ENCODE measurements at places on chromosomes 2 and 18.

GRCh38 chr2:135335256-135335655 lies 195.8 kb downstream of the ZRANB3 start:
- DNase-seq = no peak

- no peak for DNase-seq
Measured at GRCh38 chr2:27495840-27496356, 741 bp upstream of the GCKR start.

DNA sequence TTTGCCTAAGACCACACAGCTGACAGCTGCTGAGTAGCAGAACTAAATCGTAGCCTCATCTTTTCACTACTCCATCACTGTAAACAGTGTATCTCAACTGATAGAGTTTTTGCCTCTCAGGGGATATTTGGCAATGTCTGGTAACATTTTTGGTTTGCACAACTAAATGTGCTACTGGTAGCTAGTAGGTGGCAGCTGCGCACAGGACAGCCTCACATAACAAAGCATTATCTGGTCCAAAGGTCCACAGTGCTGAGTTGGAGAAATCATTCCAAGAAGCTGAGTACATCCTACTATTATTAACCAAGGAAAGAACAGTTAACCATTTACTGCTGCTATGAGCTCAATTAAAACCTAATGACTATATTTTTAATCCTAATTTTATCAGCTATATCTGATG lies 6.1 kb upstream of the CCDC102B start:
- no peak for DNase-seq

GRCh38 chr2:44886414-44886813 lies 55.1 kb upstream of the SIX3 start:
- no peak for DNase-seq

DNA sequence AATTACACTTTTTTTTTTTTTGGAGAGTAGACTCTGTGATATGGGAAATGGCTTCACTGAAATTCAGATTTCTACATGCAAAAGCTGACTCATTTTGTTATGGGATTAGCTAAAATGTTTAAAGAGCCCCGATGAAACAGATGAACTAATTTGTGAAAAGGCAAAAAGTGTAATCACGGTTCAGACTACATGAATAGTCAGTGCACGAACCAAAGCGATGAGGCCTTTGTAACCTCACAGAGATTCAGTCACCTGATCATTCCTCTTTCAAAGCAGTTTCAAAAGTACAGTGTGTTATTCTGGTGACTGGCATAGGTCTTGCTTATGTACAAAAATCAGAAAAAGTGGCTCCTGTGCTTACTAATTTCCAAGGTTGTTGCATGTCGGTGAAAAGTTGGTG lies 44.6 kb downstream of the TGIF1 start:
- no peak for DNase-seq

DNA sequence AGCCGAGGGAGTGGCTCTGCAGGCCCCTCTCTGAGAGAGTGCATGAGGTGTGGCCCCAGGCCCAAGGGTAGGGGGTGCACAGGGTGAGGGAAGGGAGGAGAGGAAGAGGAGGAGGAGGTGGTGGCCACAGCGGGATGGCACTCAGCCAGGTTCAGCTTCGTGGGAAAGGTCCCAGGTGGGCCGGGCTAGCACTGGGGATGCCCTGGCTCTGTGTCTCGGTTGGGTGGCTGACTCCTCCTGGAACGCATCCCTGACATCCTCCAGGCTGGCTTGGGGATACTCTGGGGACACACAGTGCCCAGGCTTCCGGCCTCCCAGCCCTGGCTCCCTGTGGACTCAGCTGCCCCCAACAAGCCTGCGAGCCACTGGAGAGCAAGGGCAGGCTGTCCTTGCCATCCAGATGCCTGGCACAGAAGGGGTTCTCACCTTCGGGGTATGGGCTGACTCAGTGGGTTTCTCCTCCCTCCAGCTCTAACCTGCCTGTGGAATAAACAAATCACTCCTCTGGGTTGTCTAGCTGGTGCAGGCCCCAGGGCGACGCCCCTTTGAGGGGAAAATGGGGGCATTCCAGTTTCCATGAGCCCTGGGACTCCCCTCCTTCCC lies 582 bp upstream of the ZAP70 start:
- DNase-seq = no peak

- no peak for DNase-seq
Measured at GRCh38 chr2:66682476-66682875, 247.6 kb downstream of the MEIS1 start.

- no peak for DNase-seq
Measured at GRCh38 chr2:162071001-162071400, 3.0 kb downstream of the DPP4 start.

DNA sequence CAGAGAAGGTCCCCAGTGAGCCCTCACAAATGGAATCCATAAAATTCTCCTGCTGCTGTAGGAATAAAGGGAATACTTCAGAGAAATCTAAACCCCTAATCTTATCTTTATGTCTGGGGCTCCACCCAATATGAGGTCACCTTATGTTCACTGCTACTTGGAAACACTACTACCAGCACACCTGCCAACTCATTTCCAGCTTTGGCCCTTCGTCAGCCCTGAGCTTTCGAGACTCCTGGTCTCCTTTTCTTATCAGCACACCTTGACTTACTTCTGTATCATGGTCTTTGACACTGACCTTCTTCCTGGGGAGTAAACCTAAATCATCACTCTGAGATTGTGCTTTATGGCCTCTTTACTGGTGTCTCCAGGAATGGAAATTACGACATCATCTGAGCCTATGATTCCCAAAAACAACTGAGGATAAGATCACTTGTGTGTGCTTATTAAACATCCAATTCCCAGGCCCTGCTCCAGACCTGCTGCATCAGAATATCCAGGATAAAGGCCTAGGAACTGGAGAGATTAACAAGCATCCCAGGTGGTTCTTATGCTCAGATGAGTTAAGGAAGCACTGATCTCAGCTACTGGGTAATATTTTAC lies 22.2 kb upstream of the ASNSD1 start:
- no peak for DNase-seq

DNA sequence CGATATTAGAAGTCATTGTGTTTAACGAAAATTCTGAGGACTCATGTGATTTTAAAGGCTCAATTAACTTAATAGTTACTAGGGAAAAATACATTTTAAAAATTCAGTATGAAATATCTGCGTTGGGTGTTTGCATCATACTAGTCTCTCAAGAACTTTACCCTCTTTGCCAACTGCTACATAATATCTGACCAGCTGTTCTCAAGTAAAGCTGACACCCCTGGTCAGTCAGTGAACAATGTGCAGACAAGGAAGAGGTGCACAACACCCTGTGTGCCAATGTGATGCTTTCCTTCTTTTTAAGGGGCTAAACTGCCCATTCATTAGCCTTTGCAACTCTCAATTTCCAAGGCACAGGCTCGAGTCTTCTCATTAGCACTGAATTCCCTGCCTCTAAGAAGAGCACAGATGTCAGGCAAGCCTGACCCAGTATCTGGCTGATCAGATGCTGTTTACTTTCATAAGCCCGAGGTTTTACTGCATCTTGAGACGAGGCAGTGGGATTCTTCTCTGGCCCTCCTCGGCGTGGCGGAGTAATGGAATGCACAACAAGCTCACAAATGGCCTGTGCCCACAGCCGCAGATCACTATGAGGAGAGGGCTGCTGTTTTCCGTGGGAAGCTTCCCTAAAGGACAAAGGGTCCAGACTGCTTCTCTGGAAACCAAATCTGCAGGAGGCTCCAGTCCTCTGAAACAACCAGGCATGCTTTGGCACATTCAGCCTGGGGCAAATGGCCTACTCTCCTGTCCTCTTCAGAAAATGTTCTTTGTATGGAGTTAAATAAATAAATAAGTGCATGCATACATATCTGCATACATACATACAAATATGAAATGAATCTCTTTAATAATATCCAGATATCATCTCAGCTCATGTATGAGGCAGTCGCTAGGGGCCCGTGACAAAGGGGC lies 240.3 kb downstream of the ZNF521 start:
- DNase-seq = no peak

- DNase-seq = no peak
Measured at GRCh38 chr2:59900728-59901452, 652.6 kb downstream of the BCL11A start.
